ENCODE measurements at places on chromosomes 12 and 14. TPM values are rescaled to one million over a fixed set of nuclear protein-coding genes. Genes with fewer than 3 reads are reported as not detected.
A peak's percentile ranks its signal among the peaks of the same experiment; 100 is the strongest.

DNA sequence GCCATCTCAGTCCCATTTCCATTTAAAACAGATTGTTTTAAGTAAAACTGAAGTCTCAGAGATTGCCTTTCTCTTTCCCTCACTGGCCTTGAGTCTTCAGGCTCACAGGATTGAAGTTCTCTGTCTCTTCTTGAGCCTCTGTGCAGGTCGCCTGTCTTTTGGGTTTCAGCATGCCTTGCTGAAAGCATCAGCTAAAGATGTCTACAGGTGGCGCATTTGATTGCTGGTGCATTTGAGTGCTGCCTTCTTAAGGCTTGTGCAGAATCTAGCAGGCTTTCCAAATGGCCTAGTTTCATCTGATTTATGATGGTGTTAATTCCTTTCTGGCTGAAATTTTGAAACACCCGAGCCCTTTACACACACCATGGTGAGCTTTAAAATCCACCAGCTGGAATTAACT, 1062.2 kb upstream of the FBXO33 start:
- no peak for DNase-seq

DNA sequence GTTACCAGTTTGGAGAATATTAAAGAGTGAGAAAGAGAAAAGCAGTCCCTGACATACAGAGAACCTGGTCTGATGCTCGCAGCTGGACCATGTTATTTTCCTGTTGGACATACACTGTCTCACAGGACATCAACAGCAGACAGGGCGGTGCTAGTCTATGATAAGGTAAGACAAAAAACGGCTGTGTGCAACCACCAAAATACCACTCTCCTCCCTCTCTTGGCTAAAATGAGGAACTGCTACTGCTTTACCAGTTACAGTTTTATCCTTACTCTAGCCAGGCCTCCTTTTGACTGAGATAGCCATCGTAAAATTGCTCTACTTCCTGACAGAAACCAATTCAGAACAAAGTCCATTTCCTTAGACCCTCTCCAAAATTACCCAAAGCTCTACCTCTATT, 47.0 kb upstream of the ERGIC2 start:
- DNase-seq, result no peak

DNA sequence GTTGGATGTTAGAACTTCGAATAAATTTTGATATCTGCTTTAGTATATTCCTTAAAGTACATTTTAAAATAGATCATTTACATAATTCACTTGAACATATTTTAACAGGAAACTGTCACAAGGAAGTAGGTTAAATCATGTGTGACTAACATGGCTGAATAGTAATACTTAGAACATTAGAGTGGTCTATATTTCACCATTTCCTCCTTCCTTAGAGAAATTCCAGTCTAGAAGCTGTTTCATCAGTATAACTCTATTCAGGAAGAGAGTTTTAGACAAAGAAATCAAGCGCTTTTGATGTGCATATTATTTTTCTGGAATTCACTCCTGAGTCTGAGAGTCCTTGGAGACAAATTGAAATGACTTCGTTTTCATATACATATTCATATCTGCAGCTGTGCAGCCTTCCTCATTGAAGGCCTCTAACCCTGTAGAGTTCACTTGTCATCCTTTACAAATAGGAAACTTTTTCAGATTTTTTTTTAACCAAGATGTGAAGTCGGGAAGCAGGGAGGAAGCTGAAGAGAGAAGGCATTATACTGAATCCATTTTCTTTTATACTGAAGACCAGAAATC, 28.4 kb downstream of the IRAK3 start:
- no peak for DNase-seq

DNA sequence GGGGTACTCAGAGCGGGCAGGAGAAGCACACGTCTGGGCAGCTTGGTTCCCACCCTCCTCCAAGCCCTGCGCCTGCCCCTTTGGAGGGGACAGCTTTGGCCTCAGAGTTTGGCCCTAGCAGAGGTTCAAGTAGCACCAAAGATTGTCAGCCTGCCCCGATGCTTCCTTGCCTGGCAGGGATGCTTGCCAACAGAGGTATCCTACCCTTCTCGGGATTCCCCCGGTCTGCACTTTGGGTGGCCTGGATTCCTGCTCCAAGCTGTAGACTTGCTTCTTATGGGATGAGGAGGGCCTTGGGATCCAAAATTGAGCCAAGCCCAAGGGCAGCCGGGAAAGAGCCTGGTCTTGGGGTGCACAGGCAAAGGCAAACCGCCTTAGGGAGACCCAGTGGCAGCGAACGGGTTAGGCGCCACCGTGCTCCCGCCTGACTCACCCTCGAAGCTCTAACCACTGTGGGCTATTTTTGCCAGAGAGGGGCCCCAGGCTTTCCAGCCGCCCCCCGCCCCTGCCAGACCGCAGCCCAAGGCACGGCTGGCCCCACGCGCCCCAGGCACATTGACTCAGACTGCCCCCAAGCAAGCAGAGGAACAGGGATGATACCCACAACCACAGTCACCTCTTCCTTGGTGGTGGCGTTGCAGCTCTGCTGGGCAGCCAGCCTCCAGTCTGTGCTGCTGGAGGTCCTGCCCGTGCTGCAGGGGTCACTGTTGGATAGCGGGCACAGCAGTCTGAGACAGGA, 847 bp upstream of the WNT10B start:
- no peak for DNase-seq

GRCh38 chr12:9730591-9730990, 2.3 kb downstream of the CLECL1 start:
- no peak for DNase-seq

- DNase-seq, result no peak
Measured at GRCh38 chr14:59890676-59891075, 20.1 kb upstream of the RTN1 start.

- DNase-seq, result peak; percentile 33
Measured at GRCh38 chr12:32034045-32034444, 72.6 kb upstream of the BICD1 start.

GRCh38 chr14:34643361-34643760, 13.4 kb upstream of the SNX6 start:
- no peak for DNase-seq

GRCh38 chr14:56844406-56845002, 34.2 kb upstream of the OTX2 start:
- no peak for DNase-seq

GRCh38 chr12:14619741-14620501, 52.2 kb upstream of the PLBD1 start:
- DNase-seq, result no peak

DNA sequence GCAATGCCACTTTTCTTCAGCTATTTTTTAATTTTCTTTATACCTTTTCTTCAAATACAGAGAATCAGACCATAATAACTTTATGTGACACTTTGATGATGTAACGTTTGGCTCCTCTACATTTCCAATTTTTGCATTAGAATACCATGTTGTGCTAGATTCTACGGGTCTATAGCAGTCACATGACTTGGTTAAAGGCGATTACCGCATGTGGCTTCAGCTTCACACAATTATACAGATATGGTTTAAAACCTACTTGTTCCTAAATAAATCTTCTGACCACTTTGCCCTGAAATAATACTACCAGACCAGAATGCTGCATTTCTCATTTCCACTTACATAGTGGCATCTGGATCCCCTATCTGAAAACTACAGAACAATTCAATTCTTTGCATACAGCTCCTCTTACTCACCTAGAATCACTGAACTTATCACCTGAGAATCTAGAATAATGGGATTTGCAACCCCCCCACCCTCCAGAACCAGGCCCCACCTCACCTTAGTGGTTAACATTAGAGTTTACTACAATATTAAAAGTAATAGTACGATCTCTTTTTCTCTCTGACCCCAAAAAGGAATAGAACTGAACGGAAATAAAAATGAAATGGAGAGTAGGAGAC, 1.3 kb downstream of the MAX start:
- no peak for DNase-seq

DNA sequence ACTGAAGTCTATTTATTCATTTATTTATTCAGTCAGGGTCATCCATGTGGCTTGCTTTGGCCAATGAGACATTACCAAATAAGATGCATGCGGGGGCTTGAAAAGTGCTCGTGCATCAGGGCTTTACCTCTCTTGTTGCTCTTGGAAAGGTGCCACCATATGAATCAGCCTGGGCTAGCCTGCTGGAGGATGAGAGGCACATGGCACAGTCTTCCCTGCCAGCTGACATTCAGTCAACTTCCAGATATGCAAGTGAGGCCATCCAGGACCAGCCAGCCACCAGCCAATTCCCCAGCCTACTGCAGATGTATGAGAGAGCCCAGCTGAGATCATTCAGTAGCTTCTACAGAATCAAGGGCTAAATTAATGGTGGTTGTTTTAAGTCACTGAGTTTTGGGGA, 105.2 kb upstream of the RPH3A start:
- no peak for DNase-seq

GRCh38 chr12:70177631-70178030, 65.6 kb upstream of the CNOT2 start:
- DNase-seq, result no peak

- DNase-seq, result no peak
Measured at GRCh38 chr14:44494137-44494536, 12.9 kb downstream of the FSCB start.

The FRMD6 gene
- polyA plus RNA-seq, result 17.9 TPM

The TCL1B gene
- polyA plus RNA-seq, result 0.30 TPM

The LDHB gene
- polyA plus RNA-seq, result 1,556 TPM

The SLC5A8 gene
- 36.5 TPM for polyA plus RNA-seq

All from renal pelvis (tissue), 12 donors.